ENCODE measurements at places on chromosomes 5 and 9.

GRCh38 chr5:45252978-45253377 lies 443.2 kb downstream of the HCN1 start:
- no peak for DNase-seq

DNA sequence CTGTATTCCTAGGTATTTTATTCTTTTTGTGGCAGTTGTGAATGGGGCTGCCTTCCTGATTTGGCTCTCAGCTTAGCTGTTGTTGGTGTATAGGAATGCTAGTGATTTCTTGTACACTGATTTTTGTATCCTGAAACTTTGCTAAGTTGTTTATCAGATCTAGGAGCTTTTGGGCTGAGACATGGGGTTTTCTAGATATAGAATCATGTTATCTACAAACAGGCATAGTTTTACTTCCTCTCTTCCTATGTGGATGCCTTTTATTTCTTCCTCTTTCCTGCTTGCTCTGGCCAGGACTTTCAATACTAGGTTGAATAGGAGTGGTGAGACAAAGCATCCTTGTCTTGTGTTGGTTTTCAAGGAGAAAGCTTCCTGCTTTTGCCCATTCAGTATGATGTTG lies 129.9 kb downstream of the DMXL1 start:
- DNase-seq = no peak

- DNase-seq = no peak
Observed at GRCh38 chr5:103362211-103362610, 103.6 kb downstream of the MACIR start.

DNA sequence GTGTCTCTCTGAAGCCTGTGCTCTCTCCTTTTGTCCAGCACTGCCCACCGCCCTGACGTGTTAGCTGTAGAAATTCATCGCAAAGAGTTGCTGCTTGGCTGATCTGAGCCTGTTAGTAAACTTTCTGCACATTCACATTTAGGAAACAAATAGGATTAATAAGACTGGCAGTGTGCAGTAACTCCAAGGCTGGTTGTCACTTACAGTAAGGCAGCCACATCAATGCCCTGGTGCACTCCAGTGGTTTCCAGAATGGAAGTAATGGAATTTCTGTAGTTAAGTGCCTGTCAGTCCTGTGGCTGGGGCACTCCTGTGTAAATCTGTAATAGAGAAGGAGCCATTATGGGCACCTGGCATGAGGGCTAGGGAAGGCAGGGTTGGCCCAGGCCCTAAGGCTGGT lies 70.6 kb downstream of the DOCK2 start:
- DNase-seq = no peak

DNA sequence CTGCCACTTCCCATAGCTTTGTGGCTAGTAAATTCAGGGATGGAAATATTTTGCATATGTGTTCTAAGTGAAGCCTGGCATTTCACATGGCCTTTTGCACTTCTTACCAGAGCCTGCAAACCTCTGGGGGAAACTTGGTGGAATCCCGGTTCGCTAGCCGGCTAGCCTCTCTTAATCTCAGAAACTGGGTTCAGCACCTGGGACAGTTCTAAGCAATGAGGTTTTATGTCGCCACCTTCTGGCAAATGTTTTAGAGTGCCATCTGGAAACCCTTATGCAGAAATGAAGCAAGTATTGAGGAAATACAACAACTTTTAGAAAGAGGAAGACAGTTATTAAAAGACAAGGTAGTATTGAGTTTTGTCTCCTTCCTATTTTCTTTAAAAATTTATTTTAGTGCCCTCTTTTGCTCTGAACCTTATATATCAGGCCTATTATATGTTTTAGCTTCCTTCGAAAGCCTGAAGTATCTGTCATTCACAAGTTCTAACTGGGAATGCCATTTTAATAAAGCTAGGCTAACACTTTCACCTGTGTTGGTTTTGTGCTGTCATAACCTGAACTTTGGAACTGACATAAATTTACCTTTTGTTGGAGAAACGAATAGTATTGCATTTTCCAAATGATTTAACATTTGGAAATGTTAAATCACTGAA lies 963 bp upstream of the HTR1A start:
- peak; percentile 12 for DNase-seq

GRCh38 chr5:109516390-109516789 lies 106.6 kb upstream of the PJA2 start:
- no peak for DNase-seq

DNA sequence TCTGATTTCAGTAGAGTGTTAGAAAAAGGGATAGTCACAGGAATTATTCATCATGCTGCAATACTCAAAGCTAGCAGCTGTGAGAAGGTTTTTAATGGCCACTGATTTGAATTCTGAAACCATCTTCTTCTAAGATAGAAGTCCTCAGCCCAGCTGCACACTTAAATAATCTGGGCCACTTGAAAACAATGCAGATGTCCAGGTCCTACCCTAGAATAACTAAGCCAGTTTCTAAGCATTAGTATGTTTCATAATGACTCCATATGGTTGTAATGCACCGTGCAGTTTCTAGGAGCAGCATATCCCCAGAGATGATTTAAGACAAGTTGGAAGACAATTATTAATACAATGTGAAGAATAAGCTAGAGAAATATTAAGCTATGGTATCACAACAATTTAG lies 159.9 kb upstream of the FBXL17 start:
- DNase-seq = no peak

GRCh38 chr9:116806075-116806474 lies 119.0 kb downstream of the TRIM32 start:
- DNase-seq = no peak

- no peak for DNase-seq
Observed at GRCh38 chr9:880725-881124, 39.2 kb downstream of the DMRT1 start.

DNA sequence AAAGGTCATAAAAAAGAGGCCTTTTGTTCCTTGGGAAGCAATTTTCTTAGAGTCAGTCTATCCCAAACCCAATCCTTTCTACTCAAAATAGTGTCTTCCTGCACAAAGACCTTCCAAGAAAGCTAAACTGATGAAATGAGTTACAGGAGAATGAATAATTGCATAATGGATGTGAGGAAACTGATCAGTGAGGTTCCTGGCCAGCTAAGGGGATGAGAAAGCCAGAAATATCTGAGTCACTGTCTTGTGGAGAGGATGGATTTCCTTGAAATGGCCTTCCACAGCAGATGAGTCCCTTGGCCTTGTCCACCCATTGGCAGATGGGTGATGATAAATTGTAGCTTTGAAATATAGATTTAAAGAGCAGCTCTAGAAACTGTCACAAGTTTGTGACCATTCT lies 756.1 kb downstream of the DNAH5 start:
- DNase-seq = no peak

DNA sequence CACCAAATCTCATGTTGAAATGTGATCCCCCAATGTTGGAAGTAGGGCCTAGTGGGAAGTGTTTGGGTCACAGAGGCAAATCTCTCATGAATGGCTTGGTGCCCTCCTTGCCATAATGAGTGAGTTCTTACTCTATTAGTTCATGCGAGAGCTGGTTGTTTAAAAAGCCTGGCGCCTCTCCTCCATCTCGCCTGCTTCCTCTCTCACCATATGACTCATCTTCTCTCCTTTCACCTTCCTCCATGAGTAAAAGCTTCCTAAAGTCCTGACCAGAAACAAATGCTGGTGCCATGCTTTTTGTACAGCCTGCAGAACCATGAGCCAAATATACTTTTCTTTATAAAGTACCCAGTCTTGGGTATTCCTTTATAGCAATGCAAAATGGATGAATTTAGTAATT lies 20.9 kb upstream of the ARHGAP26 start:
- no peak for DNase-seq

DNA sequence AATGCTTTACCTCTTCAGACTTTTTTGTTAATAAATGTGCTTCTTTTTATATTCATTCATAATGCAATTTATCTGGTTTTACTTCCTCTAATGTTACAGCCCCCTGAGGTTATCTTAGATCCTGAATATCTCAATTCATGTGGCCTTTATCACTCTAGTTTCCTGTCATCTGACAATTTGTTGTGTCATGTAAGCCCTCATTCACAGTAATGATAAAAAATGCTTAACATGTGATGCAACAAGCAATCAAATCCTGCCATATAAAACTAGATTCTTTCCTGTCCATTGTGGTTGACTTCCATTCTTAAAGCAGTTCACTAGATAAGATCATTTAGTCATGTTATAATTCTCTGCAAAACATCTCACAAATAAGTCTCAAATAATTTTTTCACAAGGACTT lies 991.2 kb upstream of the ACO1 start:
- no peak for DNase-seq

DNA sequence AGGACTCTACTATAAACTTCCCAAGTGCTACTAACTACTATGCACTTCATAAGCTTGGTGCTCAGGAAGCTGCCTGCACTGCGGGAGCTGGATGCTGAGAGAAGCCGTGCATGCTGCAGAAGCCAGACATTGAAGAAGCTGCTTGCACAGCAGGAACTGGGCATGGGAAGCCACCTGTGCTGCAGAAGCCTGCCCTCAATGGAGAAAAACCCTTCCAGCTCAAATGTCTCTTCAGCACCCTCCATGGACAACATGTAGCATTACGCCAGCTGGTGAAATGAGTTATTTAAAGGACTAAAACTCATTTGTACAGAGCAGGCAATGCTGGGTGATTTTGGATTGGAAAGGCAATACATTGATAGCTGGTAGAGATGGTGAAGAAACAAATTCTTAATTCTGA lies 247.2 kb downstream of the KIF4B start:
- DNase-seq = no peak

GRCh38 chr5:67984546-67984945 lies 231.0 kb upstream of the PIK3R1 start:
- no peak for DNase-seq

DNA sequence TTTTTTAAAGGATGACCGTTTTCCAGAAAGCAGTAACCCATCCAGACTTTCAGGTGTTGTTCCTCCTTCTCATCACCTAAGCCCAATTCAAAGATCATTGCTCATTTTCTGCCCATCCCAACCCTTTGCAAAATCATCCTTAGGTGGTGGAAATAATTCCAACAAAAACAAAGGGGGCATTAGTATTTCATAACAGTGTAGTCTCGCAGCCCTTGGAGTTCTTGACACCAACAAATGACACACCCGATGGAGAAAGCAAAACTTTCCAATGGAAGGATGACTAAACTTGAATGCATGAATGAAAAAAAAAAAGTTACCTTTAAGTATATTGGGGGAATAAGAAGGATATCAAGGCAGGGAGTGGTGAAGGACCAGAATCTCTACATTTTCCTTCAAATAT lies 117.0 kb downstream of the PAPPA start:
- no peak for DNase-seq

DNA sequence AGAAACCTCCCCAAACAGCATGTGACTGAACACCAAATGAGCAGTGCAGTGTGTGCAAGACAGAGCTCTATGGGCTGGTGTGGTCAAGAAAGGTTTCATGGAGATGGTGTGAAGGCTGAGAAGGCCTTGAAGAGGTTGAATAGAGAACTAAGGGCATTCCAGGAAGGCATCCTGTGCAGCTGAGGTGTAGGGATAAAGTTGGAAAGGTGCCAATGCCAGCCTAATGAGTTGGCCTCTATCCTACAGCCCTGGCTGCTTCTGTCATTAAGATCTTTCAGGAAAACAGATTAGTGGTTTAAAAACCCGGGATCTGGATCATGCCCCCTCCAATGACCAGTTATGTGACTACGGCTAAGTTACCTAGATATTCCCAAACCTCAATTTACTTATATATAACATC lies 4.0 kb downstream of the HDAC3 start:
- DNase-seq = no peak

DNA sequence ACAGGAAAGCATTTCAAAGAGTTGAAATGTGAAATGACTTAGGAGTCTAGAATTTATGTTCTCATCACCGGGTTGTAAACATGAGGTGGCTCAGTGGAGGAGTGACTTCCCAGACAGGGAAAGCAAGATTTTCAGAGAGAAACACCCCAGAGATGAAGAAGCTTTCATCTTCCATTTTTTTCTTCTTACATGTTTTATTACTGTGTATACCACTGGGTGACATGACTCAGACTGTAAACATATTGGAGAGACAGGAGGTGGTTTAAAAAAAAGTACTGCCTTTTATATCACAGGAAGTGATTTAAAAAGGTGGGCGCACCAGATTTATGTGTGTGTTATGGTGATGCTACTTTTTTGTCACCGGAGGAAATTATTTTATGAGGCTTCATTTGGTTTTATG lies 209.1 kb upstream of the TUT7 start:
- DNase-seq = no peak

GRCh38 chr5:16179936-16180788 lies 571 bp upstream of the MARCHF11 start:
- no peak for DNase-seq

DNA sequence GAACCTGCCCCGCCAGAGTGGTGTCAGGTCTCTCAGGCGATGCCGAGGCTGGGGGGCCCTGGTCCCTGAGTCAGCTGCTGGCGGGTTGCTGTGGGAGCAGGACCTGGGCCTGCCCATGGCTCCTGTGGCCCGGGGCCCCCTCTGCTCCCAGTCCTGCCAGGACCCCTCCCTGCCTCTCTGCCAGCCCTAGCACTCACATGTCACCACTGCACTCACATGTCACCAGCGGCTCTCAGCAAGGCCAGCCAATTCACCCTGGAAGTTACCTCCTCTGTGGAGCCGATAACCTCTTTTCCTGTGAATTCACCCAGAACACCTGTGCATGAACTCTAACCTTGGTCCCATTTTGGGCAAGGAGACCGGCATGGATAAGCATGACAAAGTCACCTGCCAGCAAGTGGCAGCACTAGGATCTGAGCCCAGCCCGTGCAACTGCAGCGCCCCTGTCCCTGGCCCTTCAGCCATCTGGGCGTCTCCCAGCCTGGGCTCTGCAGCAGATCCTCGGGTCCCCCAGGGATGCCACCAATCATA lies 170.2 kb downstream of the GAPVD1 start:
- no peak for DNase-seq

- no peak for DNase-seq
Observed at GRCh38 chr9:14043483-14043882, 270.5 kb downstream of the NFIB start.

- no peak for DNase-seq
Observed at GRCh38 chr9:72465593-72465984, 55.8 kb upstream of the TMC1 start.

GRCh38 chr5:57442080-57442839 lies 40.4 kb downstream of the ACTBL2 start:
- no peak for DNase-seq

GRCh38 chr5:40738502-40738901 lies 17.3 kb downstream of the TTC33 start:
- no peak for DNase-seq

DNA sequence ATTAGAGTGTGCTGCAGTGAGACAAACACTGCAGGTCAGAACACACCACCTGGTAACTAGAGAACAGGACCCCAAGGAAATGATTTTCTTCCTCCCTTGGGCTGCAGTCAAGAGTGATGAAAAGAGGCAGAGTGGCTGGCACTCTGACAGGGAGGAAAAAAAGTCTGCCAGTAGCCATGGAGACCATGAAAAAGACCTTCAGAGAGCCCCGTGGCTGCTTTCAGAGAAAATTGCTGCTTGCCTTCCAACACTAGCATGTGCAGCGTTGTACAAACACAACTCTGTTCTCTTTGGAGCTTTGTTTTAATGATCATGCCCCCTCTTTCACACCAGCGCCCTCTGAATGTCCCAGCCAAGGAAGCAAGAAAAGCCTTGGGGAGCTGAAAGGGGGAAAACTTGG lies 68.8 kb downstream of the ANKRD55 start:
- no peak for DNase-seq
